Umbilical cord (tissue), 2 donors: ENCODE measurements at places on chromosomes 1 and 21.
A peak's percentile ranks its signal among the peaks of the same experiment; 100 is the strongest.

- DNase-seq = no peak
Observed at GRCh38 chr1:67574221-67574620, 110.8 kb upstream of the GADD45A start.

GRCh38 chr1:24862775-24863483 is 67.1 kb downstream of the RUNX3 start:
- no peak for DNase-seq

GRCh38 chr1:36351227-36351977 is 28.0 kb upstream of the EVA1B start:
- DNase-seq = peak; percentile 78

GRCh38 chr1:248825136-248825535 is 579 bp downstream of the SH3BP5L start:
- DNase-seq = no peak

GRCh38 chr1:175597969-175598765 is 145.2 kb downstream of the TNR start:
- peak; percentile 26 for DNase-seq

DNA sequence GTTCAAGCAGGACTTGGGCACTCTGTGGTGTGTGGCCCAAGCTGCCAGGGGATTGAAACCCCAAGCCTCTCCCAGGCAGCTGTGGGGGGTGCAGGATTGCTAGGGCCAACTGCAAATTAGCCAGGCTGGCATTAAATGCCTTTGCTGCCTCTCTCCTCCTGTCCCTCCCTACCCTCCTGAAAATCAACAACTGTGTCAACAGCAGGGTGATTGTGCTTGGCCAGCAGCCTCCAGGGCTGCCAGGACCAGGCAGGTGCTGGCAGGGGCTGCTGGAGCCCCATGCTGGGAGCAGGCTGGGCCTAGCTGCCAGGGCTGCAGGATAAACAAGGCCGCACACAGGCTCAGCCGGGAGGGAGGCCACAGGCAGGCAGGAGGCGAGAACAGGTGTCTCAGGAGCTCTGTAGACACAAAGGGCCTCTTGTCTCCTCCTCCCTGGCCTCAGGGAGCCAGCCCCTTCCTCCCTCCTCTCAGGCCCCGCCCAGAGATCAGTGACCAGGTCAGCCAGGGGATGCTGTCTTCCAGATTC is 11.4 kb downstream of the SOX13 start:
- no peak for DNase-seq

DNA sequence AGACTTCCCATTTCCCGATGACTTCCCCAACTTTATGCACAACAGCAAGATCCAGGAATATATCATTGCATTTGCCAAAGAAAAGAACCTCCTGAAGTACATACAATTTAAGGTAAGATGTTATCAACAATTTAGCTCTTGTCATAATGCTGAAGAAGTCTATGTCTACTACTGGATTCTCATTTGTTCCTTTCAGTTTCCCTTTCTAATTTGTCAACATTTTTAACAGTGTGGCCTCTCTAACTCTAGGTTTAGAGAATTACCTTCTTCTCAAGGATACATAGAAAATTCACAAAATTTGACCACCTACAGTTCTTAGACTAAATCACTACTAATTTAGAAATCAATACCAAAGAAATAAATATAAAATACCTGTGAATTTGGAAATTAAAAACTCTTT is 13.2 kb downstream of the FMO3 start:
- DNase-seq = no peak

DNA sequence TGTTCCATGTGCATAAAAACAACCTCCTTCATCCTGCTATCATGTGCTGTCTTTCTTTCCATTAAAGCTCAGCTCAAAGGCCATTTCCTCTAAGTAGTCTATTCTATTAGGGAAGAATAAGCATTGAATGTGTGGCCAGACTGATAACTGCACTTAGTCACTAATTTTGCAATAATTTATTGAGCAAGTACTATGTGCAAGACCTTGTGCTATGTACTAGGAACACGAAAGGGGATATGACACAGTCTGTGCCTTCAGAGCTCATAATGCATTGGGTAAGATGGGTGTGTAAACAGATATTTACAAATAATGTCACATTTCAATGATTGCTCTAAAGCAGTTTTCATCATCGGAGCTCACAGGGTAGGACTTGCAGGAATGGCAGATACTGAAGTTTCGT is 54.2 kb downstream of the NMNAT2 start:
- no peak for DNase-seq

DNA sequence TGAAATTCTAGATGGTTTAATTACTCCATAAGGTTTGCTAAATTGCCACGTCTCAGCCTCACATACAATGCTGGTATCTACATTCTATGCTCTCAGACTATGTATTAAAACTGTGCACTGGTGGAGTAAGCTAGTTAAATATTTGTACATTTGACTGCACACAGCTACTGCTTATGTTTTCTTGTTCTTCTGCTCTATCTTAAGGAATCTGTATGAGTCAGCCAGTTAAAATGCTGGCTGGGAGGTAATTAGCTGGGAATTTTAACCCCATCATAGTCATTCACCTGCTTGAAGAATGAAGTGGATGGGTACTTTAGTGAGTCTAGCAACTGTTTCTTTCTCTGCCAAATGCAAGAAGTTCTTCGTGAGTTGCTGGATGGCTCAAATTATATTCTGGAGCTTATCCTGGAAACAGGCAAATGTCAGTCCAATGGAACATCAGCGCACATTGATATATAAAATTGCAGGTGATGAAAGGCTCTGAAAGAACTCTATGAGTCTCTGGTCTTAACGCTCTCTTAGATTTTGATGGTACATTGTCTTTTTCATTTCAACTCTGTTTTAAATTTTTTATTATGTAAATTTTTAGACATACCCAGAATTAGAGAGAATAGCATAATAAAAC is 83.4 kb downstream of the BACH1 start:
- DNase-seq = peak; percentile 52

DNA sequence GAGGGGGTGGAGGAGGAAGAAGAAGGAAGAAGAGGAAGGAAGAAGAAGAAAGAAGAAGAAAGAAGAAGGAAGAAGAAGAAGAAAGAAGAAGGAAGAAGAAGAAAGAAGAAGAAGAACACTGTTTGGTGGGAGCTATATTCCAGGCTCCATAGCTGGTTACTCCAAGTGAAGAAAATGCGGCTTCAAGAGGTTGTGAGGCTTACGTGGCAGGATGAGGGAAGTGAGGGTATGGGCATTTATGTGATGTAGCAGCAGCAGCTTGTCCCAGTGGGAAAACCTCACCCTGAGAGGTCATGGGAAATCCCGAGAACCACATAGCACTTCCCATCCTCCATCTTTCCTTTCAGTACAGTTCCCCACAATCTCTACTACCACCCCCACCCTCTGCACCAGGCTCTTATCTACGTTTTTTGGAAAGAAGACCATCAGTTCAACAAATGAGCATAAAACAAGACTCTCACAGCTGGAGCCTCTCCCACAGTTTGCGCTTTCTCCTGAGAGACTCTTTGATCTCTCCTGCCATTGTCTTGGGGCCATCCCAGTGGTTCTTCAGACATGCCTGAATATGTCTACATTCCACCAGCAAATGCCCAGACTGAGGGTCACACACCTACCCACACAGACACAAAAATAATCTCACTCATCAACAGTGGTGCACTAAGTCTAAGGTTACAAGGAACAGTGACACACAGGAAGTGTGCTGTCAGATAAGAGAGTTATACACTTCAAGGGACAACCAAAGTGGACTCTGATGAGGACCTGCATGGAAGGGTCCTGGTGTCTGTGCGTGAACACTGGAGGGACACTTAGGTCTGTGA is 77.9 kb upstream of the KCNJ15 start:
- DNase-seq = no peak

- DNase-seq = no peak
Observed at GRCh38 chr1:61392409-61393242, 310.3 kb downstream of the NFIA start.

- DNase-seq = no peak
Observed at GRCh38 chr1:146051452-146051851, 29.9 kb upstream of the HJV start.

DNA sequence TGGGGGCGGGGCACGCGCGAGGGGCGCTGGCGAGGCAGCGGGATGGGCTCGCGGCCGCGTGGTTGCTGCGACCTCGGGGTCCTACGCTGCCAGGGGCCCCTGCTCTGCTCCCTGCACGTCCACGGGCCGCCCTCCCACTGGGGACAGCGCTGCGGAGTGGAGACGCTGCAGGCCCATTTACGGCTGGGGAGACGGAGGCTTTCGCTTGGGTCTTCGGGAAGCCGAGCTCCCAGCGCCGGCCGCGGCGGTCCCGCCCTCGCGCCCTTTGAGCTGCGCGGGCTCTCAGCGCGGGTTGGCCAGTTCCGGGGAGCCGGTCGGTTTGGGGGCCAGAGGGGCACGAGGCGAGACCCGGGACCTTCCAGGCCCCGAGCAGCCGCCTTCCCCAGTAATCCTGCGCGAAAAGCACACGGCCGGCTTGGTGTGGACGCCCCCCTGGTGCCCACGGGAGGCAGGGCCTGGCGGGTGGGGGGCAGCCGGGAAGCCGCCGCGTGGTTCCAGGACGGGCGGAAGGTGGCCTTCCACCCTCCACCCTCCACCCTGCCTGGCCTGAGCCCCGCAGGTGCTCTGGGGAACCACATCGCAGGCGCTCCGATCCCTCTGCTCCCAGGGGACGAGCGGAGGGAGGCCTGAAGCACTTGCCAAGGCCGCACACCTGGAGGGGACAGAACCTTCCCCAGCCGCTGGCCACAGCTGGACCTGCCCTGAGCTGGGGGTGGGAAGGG is 570 bp upstream of the PEX10 start:
- no peak for DNase-seq

DNA sequence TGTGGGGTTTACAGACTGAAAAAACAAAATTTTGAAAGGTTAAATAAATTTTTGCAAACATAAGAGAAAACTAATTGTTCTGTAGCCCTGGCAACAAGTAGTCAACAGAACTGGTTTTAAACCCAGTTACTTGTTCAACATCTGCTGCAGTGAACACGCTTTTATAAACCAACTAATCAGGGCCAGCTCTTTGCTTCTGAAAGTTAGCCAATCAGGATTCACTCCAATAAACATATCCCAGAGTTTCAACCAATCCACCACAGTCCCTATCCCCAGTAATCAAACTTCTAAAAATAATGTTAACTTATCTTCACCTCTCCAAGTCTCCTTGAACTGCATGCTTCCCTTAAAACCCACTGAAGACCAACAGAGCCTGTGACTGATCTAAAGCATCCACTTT is 306.6 kb downstream of the CTH start:
- no peak for DNase-seq

- no peak for DNase-seq
Observed at GRCh38 chr1:198647055-198647454, 8.2 kb downstream of the PTPRC start.
